ENCODE measurements at places on chromosomes 13 and 19.

GRCh38 chr13:36288794-36289391 is 8.7 kb downstream of the CCDC169 start:
- DNase-seq, result no peak

DNA sequence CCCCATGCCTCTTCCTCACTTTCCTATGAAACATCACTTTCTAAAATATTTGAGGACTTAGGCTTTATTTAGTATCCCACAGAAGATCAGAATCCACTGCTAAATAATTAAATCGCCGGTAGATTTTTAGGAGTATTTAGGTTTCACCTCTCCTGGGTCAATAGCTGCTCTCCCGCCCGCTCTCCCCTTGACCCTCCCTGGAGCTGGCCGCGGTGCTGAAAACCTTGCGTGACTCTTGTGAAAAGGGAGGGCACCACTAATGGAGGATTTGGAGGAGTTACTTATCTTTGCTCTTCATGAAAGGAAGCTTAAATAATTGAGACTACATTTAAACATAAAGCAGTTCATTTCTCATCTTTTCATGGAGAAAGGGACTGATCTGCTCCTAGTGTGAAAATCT is 14.1 kb downstream of the POU4F1 start:
- DNase-seq, result peak; percentile 74

GRCh38 chr13:22027566-22027965 is 356.7 kb downstream of the FGF9 start:
- no peak for DNase-seq

GRCh38 chr13:99067159-99067985 is 89.5 kb upstream of the DOCK9 start:
- DNase-seq, result no peak

DNA sequence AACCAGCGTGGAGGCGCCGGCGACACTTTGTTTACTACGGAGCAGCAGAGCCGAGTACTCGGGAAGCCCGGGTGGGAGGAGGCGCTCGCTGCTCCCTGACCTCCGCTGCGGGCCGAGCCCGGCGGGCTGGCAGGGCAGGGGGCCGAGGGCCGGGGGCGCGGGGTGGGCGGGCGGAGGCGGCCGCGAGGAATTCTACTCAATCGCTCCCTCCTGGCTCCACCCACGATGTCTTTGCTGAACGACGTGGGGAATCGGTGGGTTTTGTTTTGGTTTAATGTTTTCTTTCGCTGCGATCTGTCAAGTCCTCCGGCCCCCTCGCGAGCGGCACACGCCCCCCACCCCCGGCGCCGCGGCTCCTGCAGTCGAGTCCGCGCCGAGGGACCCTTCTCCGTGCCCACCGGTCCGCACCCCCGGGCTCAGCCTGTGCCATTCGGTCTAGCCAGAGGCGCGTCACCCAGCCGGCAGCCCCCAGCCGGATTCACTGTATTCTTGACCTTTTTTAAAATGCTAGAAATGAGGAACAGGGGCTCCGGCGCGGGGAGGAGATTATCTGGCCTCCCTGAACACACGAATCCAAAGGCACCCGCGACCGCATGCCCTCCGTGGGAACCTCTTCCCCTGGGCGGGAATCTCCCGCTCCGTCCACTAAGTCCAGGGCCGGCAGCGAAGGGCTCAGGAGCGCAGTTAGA is 636 bp upstream of the FOXO1 start:
- peak; percentile 82 for DNase-seq

GRCh38 chr19:16520986-16521624 is 21.1 kb downstream of the CHERP start:
- DNase-seq, result no peak

DNA sequence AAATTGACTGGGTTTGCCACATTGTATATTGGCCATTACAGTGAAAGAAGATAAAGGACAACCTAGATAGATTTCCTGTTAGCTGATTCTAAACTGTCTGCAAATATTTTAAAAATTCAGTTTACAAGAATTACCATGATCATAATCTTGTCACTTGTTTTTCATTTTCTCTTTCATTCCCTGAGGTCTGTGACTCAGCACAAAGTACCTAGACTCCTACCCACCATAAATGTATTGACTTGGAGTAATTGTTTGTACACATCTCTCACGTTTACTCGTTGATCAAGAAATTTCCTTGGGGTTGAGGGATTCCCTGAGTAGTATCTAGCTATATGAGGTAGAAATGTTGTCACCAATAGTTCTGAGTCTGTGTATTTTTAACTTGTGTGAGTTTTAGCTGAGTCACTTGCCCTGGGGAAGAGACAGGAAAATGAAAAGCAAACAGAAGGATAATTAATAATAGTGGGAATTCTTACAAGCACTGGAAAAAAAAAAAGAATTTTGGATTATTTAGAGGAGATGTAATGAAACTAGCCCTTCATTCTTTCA is 299.2 kb upstream of the DACH1 start:
- DNase-seq, result no peak

- no peak for DNase-seq
Measured at GRCh38 chr13:80906860-80907259, 565.9 kb upstream of the SPRY2 start.

DNA sequence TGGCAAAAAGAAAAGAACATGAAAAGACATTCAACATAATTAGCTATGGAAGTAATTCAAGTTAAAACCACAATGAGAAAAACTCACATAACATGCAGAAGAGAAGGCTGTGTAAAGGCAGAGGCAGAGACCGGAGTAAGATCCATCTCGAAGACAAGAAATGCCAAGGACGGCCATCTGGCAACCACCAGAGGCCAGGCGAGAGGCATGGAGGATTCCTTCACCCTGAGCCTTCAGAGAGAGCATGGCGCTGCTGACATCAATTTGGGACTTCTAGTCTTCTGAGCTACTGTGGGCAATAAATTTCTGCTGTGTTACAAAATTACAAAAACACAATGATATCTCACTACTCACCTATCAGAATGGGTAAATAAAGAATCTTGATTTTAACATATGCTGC is 381.0 kb downstream of the TSHZ3 start:
- no peak for DNase-seq

DNA sequence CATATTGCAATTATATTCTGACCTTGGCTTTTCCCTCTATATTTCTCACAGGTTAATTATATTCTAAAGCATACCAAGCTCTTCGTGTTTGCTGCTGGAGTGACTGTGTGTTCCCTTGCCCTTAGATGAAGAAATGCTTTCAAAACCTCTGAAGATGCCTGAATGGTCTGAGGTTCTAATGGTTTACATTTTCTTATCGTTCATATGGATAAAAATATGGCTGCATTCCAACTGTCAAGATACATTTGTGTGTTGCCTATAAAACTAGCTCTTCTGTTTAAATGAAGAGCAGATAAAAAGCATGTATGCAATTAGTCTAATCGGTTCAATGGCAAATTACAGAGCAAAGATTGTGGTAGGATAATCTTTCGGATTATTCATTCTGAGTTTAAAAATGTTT is 68.4 kb upstream of the ANKRD10 start:
- DNase-seq, result no peak

DNA sequence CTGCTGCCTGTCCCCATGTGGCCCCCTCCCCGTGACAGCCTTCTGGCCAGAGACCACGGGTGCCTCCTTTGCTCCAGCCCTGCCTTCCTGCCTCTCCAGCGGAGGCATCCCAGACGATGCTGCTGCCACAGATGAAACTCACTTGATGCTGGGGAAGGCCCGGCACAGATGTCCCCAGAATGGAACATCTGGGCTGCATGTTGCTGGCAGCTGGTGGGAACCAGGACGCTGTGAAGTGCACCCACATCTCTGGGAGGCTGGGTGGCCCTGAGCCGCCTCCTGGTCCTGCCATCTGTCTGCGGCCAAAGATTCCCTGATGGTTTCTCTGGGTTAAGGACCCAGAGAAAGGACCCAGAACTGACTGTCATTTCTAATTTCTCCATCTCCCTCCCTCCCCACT is 51.9 kb upstream of the PTPRS start:
- no peak for DNase-seq

DNA sequence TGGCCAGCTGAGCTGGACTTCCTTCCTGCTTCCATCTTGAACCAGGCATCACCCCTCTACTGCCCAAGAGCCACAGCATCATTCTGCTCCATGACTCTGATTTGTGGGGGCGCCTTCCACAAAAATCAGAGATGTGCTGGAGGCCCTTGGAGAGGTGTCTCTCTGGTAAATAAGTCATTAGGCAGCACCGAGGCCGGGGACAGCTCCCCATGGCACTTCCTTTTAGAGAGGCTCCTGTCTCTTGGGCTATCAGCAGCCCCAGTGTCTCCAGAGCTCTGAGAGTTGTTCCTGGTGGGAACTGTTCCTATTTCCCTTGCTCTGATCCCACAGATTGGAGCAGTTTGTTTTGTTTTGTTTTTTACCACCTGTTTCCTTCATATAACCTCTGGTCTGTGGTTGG is 19.9 kb downstream of the NWD1 start:
- DNase-seq, result no peak

- no peak for DNase-seq
Measured at GRCh38 chr13:98632961-98633360, 56.1 kb upstream of the STK24 start.

DNA sequence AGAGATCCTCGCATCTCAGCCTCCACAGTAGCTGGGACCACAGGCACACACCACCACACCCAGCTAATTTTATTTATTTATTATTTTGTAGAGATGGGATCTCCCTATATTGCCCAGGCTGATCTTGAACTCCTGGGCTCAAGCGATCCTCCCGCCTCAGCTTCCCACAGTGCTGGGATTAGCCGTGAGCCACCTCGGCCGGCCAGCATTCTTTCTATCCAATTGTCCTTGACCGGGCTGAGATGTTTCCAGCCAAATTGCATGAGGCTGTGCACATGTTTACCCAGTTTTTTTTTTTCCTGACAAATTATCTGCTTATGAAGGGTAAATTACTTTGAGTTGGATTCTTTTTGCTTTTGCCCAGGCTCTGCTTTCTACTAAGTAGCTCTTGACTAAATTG is 28.2 kb downstream of the UNC13A start:
- no peak for DNase-seq

DNA sequence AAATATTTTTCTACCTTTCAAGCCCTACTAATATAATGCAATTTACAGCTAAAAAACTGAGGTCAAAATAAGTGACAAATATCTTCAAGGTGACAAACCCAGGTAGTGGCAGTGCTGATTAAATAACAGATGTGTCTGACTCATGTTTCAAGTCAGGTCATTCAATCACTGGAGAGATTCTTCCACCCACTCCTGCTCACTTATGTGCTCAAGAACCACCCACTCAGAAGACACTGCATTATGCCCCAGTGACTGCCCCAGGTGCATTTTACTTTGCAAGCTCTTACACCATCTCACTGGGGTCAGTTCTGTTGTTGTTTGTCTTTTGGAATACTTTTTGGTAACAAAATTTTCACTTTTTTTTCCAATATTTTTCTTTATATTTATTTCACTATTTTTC is 2.2 kb downstream of the ZNF100 start:
- no peak for DNase-seq

GRCh38 chr19:50002386-50002960 is 22.7 kb downstream of the VRK3 start:
- DNase-seq, result no peak

DNA sequence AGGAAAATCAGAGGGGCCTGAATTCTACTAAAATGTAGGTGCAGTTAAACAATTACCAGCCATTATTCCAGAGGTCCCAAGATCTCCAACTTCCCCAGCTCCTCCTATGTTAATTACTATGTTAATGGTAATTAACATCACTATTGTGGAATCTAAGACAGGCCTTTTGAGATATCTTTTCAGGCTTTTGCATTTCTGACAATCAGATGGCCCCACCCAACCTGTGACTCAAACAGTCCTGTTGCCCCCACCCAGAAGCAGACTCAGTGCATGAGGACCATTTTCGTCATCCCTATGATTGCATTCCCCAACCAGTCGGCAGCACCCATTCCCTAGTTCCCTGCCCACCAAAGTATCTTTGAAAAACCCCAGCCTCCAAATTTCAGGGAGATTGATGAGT is 8.5 kb upstream of the ZNF30 start:
- DNase-seq, result no peak

DNA sequence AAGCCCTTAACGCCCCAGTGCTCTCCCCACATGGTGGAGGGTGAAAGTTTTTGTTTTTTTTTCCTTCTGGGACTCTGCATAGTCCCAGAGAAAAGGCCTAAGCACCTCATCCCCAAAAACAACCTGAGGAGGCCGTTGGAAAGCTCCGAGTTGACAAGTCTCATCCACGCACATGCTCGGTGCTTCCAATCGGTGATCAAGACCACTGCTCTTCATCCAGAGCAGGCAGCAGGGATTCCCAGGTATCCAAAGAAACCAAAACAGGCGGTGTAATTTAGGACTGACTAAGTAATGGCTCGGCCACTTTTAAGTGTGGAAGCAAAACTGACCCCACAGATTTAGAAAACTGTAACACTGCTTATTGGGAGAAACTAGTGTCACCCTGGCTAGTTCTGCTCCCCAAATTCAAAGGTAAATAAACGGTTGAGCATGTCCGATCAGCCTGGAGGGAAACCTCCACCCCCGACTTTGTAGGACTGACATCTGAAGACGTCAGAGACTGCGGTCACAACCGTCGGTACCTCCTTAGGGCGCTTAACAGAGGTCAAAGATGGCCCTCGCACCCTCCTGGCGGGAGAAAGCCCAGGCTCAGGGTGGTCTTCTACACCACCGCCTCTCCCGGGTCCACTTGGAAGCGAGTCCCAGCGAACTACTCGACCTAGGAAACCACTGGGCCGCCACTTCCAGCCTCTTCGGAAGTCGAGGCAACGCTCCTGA is 997 bp upstream of the ZNF446 start:
- DNase-seq, result no peak

DNA sequence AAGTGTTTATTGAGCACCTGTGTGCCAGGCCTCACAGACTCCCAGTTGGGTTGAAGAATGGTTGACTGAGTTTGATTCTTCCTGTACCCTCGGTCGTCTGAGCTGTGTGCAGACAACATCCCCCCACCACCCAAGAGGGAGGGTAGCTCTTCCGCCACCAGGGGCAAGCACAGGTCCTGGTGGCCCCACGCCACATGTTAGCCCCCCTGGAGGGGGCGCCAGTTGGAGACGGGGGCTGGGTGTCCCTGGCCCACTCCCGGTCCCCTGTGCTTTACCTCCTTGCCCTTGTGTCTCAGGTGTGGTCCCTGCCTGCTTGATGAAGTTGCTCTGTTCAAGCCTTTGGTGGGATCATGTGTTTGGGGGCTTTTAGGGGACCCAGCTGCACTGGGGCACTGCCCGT is 27.2 kb downstream of the COLGALT1 start:
- DNase-seq, result no peak

- no peak for DNase-seq
Measured at GRCh38 chr13:84137292-84137691, 255.0 kb upstream of the SLITRK1 start.

DNA sequence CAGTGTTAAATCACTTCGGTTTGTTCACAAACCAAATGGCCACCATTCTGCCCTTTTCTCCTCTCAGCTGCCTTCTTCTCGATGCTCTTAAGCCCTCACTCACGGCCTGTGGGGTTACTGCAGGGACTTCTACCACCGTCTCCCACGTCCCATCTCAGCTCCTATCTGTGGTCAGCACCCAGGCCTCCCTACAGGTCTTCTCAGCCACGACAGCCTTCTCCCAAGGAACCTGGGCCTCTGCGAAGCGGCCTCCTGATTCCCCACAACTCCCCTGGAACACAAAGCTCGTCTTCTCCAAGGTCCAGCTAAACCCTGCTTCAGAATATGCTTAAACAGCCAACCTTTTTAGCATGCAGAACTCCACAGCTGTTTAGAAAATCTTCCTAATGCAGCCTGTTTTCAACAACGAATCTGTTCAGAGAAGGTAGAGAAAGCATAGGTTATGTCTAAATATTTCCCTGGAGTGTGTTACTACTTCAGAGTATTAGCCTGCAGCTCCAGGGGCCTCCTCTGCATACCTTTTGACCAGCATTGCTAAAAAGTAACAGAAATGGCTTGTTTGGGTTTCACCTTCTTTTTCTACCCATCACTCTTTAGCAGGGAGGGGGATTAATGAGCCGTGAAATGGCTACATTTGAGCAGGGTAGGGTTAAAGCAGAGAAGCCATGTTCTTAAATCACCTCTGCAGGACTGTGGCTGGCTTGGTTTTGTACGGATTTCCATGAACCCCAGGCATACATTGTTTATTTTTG is 104.0 kb downstream of the COL4A2 start:
- DNase-seq, result no peak
